ENCODE measurements at places on chromosomes 5 and 9.

- no peak for DNase-seq
Observed at GRCh38 chr5:31937226-31937625, 236.9 kb downstream of the GOLPH3 start.

GRCh38 chr9:113267911-113268566 lies 7.3 kb downstream of the CDC26 start:
- DNase-seq = no peak

DNA sequence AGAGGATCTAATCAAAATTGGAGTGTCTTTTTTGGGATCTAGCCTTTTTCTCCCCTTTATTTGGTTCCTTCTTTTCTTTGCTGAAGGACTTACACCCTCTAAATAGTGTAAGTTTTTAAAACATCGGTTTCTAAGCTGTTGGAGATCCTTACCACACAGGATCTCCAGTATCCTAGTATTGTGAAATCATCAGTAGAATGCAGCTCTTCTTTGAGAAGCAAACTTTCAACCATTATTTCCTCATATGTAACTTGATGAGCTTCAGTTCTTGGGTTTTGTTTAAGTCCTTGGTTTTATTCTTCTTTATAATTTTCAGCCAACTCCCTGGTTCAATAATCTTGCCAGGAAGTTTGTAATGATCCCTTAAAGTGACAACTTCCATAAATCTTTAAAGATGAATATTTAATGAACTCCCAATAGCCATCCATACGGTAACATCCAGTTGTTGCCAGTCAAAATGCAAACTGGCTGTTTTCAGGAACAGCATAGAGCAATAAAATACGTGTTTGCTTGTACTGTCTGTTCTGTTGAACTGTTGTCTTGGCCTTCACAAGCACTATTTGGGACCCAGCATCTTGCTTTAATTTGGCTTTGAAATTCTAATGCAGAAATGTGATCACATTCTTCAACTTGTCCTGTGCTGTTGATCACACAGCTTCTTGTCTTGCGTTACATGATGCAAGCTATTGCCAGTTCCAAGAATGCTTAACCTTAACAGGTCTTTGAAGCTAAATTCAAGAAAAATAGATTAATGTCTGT lies 34.8 kb upstream of the TTC23L start:
- DNase-seq = no peak

DNA sequence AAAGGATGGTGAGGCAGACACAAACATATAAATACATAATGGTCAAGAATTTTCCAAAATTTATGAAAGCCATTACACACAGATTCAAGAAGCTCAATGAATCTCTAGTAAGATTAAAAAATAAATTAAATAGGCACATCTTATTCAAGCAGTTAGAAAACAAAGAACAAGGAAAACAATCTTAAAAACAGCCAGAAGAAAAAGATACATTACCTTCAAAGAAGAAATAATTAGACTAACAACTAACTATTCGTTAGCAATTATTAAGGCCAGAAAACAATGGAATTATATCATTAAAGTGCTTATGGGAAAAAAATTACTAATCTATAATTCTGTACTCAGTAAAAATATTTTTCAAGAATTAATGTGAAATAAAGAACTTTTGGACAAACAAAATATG lies 593.1 kb downstream of the EBF1 start:
- DNase-seq = no peak

Data from stimulated activated CD4-positive, alpha-beta T cell treated with anti-CD3 and anti-CD28 coated beads, Interleukin-1b, Interleukin-23, amount 100 ng/mL, for 1 hour (primary cell).